ENCODE measurements at places on chromosomes 2 and 18.
A peak's percentile ranks its signal among the peaks of the same experiment; 100 is the strongest.

- DNase-seq, result no peak
Measured at GRCh38 chr18:2471523-2471922, 99.8 kb downstream of the METTL4 start.

- DNase-seq, result no peak
Measured at GRCh38 chr18:37539236-37539635, 26.4 kb downstream of the CELF4 start.

- DNase-seq, result no peak
Measured at GRCh38 chr18:13451213-13451540, 232.6 kb downstream of the LDLRAD4 start.

- no peak for DNase-seq
Measured at GRCh38 chr2:105339414-105339813, 2.1 kb downstream of the C2orf49 start.

DNA sequence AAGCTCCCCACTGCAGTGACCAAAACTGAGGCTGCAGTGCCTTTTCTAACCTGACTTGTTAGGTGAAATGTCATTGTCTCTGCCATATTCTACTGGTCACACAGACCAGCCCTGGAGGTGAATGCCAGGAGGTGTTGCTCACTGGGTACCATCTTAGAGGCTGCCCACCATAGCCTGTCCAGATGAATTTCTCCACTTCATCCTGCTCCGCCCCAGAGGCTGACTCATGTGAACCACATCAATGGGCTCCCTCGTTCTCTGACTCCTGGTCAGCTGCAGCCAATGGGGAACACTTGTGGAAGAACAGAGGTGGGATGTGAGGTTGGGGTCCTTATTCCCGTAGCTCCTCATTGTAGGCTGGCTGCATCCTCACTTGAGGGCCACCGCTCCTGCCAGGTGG, 3.4 kb upstream of the NARS1 start:
- no peak for DNase-seq

DNA sequence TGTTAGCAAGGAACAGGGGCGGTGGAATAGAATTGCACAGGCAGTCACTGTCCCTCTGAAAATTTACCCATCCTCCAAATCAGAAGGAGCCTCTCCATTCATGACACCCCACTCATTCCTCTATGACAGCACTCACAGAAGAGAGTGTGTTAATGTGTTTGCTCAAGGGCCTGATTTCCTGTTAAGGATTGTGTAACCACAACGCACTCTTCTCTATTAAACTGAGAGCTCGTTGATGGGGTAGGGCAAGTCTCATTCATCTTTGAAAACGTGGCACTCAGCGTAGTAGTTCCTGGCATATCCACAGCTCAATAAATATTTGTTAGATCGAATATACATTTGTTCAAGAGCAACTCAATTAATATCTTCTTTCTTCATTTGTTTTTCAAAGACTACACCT, 106.4 kb downstream of the VAPA start:
- peak; percentile 54 for DNase-seq

DNA sequence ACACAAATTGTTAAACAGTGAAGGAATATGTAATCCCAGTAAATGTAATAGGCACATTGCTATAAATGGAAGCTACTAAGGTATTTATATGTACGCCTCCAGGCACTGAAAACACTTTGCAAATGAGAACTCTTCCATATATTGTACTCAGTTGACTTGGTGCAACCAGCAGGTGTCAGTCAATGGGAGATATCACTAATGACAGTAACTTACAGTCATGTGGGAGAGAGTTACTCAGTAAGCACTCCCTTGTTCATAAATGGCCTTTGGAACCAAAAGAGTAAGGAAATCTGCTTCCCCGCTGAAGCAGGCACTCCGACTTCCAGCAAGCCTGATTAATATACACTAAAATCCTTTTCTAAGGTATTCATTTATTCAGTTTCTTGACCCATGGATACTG, 5.9 kb downstream of the MDH1 start:
- DNase-seq, result no peak

GRCh38 chr2:15999596-16000469, 59.5 kb downstream of the MYCN start:
- no peak for DNase-seq

DNA sequence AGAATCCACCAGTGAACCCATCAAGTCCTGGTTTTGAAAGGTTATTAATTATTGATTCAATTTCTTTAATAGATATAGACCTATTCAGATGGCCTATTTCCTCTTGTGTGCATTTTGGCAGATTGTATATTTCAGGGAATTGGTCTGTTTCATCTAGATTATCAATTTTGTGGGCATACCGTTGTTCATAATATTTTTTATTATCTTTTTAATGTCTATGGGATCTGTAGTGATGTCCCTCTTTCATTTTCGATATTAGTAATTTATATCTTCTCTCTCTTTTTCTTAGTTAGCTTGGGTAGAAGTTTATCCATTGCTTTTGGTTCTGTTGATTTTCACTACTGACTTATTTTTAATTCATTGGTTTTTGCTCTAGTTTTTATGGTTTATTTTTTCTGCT, 39.9 kb upstream of the TANC1 start:
- no peak for DNase-seq

GRCh38 chr2:85698880-85699254, 4.7 kb downstream of the GNLY start:
- no peak for DNase-seq

- peak; percentile 54 for DNase-seq
Measured at GRCh38 chr18:50879302-50880118, 592 bp downstream of the ME2 start.

DNA sequence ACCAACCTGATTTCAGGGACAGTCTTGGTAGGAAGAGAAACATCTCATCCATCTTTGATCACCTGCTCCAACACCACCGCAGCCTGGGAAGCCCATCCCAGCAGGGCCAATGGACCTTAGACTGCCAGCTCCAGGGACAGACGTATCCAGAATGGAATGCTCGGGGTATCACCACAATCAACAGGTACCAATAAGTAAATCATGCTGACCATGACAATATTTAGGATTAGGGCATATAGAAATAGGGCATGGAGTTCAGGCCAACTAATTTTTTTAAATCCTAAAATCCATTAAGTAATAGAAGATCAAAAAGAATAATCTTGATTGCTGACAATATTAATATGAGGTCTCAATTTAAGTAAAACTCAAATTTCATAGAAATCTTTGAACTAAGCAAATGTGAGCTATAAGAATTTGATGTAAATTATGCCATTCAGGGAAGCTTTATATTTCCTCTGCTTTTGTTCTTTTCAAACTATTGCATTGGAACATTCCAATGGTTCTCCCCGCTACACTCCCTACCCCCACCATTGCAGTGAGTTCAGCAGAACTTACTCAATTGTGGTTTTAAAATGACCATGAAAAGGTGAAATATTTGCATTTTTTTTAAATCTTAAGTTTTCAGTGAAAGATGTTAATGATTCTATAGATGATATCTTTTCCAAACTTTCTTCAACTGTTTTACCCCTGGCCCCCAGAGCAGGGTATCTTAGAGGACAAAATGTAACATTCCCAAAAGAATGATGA, 138.6 kb downstream of the DNER start:
- no peak for DNase-seq

DNA sequence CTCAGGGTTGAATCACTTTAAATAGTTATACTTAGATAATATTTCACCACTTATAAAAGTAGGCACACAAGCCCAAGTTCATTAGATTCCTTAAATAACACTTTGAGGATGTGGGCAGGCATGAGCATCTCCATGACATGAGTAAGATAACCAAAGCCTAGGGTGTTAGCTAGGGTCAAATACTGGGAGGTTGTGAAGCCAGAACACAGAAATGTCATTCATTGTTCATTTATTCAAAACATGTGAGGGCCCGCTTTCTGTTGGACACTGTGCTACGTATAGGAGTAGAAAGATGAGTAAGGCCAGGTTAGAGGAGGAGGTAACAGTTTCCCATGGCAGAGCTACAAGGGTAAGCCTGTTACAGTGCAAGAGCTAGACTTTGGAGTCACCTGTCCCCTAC, 93.5 kb upstream of the NEDD4L start:
- DNase-seq, result no peak

GRCh38 chr2:62099050-62099449, 96.9 kb upstream of the B3GNT2 start:
- no peak for DNase-seq

- no peak for DNase-seq
Measured at GRCh38 chr2:38672445-38673391, 6.8 kb downstream of the GALM start.

- DNase-seq, result no peak
Measured at GRCh38 chr2:233007270-233007669, 5.8 kb downstream of the NGEF start.

DNA sequence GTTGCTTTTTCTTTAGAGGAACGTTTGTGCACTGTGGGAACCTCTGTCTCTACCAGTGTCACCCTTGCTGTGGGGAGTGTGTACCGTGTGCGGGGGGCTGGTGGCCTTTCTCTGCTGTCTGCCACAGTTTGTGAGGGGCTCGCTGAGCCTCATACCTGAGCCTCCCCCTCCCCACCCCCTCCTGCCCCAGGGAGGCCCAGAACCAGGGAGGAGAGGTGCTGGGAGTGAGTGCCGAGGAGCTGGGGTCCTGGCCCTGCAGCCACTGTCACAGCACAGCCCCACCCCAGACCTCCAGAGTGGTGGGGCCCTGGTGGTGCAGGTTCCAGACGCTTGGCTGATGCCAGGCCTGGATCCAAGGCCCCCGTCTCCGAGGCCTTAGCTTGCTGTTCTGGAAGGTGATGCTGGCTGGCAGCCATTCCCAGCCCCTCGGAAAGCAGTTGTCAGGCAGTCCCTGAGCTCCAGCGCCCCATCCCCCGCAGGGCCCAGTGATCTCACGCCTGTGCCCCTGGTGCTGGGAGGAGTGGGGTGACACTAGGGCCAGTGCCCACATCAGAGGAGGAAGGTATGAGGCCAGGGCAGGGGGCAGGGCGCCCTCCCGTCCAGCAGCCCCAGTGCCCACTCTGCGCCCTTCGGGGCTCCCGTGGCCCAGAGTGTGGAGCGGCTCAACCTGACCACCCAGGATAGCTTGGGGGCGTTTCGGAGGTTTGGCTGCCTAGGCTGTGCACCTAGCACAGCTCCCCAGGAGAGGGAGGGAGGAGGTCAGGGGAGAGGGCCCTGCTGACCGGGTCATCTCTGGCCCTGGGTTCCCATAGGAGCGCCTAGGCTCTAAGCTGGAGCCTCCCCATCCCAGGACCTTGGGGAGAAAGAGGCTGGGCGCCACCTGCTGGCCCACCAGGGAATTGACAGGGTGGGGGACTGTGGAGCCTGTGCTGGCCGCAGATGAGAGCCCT, 53.0 kb upstream of the ALPP start:
- DNase-seq, result no peak

DNA sequence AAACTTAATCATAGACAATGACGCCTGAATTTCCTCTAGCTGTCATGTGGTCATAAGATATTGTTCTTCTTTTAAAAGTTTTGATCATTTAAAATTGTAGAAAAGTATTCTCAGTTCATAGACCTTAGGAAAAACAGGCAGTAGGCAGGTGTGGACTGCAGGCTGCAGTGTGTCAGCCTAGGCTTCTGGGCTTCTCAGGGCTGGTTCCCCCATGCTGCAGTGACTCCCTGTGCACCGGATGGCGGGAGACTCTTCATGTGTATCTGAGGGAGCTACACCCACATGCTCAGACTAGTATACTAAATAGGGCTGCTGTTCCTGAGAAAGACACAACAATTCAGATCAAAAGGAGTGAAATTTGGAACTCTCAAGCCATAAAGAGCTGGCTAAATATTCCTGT, 72.4 kb downstream of the PXDN start:
- DNase-seq, result no peak

DNA sequence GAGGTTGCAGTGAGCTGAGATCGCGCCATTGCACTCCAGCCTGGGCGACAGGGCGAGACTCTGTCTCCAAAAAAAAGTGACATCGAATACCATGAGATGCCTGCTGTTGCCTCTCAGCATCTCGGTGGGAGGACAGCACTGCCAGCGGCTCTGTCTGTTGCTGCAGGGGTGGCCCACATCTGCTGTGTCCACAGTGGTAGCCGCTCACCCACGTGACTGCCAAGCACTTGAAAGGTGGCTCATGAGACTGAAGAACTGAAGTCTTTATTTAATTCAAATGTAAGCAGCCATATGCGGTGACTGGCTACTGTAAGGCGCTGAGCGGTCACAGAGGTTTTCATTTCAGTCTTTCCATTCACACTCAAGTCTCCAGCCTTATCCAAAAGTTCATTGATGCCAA, 25.8 kb downstream of the IMPA2 start:
- DNase-seq, result no peak

- DNase-seq, result peak; percentile 98
Measured at GRCh38 chr18:8615397-8616027, 6.3 kb downstream of the RAB12 start.

DNA sequence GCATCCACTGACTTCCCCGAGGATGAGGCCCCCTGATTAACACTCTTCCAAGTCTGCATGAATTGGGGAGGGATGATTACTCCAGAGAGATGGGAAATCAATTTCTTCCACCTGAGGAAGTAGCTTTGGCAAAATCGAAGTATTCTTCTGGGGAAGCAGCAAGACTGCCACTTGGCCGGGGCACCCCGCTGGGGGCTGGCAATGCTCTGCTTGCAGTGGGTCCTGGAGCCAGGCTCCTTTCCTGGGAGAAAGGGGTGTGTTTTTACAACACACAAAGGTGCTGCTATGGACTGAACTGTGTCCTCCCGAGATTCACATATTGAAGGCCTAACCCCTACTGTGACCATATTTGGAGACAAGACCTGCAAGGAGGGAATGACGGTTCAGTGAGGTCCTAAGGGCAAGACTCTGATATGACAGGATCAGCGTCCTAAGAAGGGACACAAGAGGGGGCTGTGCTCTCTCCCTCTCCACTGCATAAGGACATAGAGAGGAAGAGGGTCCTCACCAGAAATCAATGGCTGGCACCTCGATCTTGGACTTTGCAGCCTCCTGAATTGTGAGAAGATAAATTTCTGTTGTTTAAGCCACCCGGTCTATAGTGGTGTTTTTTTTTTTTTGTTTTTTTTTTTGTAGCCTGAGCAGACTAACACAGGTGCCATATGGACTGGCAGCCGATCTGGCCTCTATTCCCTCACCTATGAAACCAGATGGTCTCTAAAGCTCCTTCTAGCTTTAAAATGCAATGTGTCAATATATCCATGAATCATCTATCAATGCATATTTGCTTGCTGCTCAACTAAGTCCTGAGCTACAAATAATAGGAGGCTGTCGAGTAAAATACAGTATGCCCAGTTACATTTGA, 3.6 kb upstream of the SMARCAL1 start:
- no peak for DNase-seq
